ENCODE measurements at places on chromosomes 11 and 22.
A peak's percentile ranks its signal among the peaks of the same experiment; 100 is the strongest.

GRCh38 chr11:100586361-100587101 is 100.6 kb upstream of the ARHGAP42 start:
- no peak for DNase-seq

GRCh38 chr11:118746988-118747585 is 43.9 kb downstream of the DDX6 start:
- no peak for DNase-seq

DNA sequence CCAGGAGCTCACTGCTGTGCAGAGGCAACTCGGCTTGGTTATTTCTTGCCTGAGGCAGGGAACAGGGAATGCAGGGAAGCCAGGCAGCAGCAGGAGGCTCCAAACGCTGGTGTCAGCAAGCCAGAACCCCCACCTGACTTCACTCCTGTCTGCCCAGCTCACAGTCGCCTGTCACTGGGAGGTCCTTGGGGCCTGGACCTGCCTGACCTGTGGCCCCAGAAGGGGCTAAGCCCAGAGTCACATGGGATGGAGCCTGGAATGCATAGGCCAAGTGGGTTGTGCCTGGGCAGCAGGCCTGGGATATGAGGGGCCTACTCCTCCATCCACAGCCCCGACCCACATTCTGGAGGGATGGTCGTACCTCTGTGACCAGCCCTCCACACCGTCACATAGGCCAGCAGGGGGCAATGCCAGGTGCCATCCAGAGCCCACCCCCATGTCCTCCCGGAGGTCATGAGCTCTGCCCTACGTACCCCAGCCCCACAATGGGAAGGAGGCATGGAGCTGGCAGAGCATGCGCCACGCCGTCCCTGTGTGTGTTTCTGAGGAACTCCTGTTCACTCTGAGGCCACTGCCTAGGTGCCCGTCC is 5.2 kb downstream of the RASSF7 start:
- DNase-seq = no peak

- DNase-seq = no peak
These were observed 10.9 kb downstream of the MRGPRF start for GRCh38 chr11:69002110-69002569.

- no peak for DNase-seq
These were observed 1.8 kb downstream of the TTC17 start for GRCh38 chr11:43360361-43361032.

DNA sequence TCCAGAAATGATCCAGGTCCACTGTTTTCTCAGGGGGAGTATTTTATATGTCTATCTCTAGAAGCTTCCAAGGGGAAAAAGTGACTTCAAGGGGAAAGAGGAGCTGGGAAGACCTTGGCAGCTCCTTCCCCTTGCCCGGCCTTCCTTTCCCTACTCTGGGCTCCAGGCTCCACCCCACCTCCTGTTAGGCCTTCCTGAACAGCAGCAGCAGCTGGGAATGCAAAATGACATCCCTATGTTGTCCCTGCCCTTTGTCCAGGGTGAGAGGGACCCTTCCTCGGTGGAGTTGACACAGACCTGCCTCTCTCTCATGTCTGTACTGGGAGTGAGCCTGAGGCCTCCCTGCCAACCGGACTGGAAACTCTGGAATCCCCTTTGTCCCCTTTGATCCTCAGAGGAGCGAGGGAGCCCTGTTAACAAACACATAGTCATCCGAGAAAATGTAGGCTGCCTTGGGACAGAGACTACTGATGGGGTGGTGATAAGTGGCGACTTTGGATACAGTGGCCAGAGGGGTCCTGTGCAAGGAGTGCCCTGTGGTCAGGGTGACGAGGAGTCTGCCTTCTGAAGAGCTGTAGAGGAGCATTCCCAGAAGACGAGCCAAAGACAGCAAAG is 9.0 kb upstream of the MALAT1 start:
- no peak for DNase-seq

GRCh38 chr11:12598330-12599256 is 75.6 kb upstream of the TEAD1 start:
- no peak for DNase-seq

DNA sequence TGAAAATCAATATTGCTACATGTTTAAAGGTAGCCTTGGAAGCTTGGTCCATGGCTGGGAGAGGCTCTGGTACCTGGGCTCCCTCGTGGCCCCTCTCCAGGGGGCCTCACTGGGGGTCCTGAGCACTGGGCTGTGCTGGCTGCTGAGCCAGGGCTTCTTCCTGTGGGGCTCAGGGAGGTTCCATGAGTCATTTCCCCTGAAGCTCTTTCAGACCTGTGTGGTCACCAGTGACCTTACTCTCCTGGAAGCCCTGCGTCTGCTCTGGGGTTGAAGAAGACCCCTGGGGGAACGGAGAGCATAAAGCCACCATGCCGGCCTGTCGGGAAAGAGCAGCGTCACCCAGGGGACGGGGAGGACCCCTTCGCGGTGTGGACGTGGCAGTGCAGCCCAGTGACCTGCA is 389.0 kb downstream of the TBC1D22A start:
- DNase-seq = no peak

DNA sequence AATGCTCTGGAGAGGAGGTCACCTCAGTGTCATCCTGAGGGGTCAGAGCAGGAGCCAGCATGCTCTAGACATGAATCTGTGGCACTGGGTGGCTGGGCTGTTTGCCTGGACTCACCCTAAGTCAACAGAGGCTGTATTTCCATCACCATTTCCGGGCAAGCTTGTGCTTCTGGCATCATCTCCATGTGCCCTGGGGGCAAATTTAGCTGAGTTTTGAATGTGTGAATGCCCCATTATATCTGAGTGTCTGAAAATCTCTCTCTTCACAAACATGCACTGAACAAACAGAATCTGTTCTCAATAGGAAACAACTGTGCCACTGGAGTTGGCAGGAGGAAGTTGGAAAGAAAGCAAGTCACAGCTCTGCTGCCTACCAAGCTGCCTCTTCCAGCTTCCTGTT is 356.2 kb downstream of the GRM5 start:
- DNase-seq = no peak

DNA sequence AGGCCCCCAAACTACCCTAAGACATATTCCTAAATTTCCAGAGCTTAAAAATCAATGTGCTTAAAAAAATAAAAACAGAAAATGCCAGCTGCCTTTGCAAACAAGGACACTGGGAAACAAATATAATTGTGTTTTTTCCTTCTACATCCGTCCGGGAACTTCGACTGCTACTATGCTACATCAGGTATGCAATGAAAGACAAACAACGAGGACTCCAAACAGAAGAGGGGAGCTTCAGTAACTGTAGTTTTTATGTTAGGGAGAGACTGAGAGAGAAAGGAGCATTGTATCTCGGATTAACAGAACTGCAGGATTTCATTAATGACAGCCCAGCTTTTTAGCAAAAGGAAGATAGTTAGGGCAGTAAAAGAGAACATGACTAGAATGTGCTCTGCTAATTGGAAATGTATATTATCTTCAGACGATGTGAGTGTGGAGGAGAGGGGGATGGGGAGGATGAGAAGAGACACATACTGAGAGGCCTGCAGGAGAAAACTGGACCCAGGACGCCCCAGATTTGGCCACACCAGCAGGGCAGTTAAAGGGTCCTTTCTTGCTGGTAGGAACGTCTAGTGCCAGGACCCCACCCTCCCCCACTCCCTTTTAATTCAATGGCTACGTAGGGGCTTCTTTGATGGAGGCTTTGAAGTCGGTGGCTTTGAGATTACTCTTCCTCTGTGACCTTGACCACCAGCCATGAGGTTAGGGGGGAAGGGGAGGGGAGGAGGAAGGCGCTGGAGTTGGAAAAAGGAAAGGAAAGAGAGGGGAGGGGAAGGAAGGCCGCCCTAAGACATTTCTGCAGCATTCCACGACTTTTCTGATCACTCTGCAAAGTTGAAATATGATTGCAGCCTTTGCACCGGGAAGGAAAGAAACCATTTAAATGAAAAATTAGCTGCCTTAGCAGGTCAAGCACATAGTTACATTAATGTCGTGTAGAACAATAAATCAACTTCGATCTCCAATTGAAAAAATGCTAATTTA is 187.1 kb downstream of the BLID start:
- DNase-seq = no peak

DNA sequence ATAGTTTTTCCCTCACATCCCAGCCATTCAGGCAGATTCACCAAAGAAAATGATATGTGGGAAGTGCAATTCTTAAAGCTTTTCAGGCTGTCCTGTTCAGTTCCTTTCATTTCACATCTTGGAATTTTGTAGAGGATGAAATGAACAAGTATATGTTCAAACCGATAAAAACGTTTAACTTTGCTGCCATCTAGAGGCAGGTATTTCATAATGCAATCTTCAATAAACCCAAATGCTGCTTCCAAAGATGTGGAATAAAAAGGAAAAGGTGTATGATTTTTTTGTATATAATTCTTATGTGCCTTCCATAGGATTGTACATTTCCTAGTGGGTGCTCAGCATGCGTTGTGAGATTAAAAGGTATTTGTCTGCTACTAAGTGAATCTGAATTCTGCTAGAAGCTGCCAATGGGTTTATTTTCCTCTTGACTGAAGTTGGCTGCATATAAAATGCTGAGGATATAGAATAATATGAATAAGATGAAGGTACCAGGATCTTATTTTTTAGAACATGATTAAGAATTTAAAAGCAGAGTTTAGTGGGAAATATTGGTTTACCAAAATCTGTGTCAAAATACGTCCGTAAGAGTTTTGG is 199.3 kb downstream of the PGR start:
- DNase-seq = no peak

DNA sequence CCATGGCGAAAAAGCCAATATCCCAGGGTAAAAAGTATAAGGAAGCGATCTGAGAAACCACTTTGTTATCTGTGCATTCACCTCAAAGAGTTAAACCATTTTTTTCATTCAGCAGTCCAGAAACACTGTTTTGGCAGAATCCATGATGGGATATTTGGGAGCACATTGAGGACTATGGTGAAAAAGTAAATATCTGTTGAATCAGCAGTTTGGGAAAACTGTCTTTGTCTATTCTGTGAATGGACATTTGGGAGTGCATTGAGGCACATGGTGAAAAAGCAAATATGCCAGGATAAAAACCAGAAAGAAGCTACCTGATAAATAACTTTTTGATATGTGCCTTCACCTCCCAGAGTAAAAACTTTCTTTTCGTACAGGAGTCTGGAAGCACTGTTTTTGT is 187.4 kb downstream of the OR4A47 start:
- no peak for DNase-seq

DNA sequence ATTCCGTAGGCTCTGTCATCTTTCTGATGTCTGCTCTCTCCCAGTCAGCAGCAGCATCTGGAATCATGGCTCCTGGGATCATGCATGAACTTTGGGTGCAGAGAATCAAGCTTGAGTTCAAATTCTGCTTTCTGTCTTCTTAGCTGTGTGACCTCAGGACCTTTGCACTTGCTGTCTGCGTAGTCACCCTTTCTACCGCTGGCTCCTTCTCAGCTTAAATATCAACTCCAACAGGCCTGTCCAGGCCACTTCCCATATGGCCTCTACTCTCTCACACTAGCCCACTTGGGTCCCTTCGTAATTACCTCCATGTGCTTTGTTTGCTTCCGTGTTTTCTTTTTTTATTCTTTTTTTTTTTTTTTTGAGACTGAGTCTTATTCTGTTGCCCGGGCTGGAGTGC is 4.6 kb upstream of the GGA1 start:
- no peak for DNase-seq

DNA sequence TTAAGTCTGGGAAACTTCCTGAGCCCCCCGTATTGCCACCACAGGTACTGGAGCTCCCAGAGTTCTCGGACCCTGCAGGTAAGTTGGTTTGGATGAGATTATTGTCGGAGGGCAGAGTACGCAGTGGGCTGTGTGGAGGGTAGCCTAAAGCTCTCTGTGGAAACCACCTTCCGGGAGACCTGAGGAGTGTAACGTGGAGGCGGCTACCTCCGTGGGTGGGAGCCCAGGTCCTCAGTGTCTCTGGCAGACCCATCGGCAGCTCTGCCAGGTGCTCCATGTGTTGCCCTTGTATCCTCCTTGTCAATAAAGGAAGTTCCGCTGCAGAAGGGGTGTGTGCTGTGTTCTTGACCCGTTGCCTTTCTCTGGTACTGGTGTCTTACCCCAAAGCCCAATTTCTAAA is 61.4 kb downstream of the SYT13 start:
- DNase-seq = no peak

GRCh38 chr11:66288671-66289547 is at the start of gene YIF1A:
Gene YIF1A (minus strand): TSS chr11:66289143. CDS start chr11:66288985, 158 bp downstream.
- peak; percentile 99 for DNase-seq

- no peak for DNase-seq
These were observed 64.4 kb downstream of the SPON1 start for GRCh38 chr11:14026961-14027360.

- DNase-seq = no peak
These were observed 163.4 kb upstream of the NECTIN1 start for GRCh38 chr11:119892311-119892808.

- no peak for DNase-seq
These were observed 619.4 kb upstream of the KIRREL3 start for GRCh38 chr11:127619946-127620345.

DNA sequence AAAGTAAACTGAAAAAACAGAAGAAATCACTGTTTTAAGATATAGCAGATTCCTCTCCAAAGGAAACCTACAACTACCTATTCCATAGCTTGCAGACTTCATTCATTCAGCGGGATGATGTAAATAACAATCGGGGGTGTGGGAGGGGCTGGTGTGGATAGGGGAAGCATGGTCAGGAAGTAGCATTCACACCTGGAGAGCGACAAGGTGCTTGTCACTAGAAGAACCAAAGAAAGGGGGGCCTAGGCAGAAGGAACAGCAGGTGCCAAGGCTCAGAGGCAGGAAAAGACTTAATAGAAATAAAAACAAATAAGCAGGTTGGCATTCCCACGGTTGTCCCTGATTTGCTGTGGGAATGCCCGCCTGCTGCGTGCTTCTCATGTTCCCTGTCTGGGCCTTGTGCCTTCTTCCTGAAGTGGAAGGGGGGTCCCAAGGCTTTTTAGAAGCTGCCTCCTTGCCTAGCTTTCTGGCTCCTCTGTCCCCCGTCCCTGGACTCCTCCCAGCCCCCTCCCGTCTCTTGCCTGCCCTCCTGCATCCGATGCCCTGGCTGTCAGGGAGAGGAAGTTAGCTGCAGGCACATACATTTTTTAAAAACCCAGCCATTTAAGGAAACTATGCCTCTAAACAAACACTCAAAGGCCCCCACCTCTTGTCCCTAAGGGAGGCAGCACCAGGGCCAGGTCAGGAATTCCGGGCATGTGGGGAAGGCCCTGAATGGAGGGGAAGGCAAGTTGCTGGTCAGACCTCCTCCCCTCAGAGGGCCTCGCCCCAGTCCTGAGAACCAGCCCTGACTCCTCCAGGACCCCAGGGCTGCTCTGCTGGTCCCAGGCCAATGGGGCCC is 54.7 kb upstream of the PRDM11 start:
- no peak for DNase-seq

GRCh38 chr22:22431271-22432220 is 77.0 kb downstream of the ZNF280B start:
- DNase-seq = peak; percentile 74

DNA sequence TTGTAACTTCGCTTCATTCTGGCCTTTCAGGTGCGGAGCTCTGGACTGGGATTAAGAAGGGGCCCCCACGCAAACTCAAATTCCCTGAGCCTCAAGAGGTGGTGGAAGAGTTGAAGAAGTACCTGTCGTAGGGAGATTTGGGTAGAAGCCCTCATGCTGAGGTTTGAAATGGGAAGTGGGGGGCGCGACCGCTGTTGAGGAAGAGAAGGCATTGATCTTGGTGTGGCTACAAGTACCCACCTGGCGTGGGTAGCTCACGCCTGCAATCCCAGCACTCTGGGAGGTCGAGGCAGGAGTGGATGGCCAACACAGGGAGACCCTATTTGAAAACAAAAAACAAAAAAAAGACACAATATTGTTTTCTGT is 779 bp downstream of the SELENOH start:
- DNase-seq = no peak

GRCh38 chr11:108620958-108621772 is 27.6 kb upstream of the EXPH5 start:
- DNase-seq = no peak
